Fibroblast of the conjunctiva (primary cell): ENCODE measurements at places on chromosomes 5 and 9.

GRCh38 chr5:160480652-160481051 is 59.0 kb downstream of the PTTG1 start:
- DNase-seq, result no peak

GRCh38 chr5:119954106-119954505 is 324.7 kb downstream of the FAM170A start:
- DNase-seq, result no peak

- DNase-seq, result no peak
Measured at GRCh38 chr5:54691656-54692055, 174.1 kb downstream of the SNX18 start.

DNA sequence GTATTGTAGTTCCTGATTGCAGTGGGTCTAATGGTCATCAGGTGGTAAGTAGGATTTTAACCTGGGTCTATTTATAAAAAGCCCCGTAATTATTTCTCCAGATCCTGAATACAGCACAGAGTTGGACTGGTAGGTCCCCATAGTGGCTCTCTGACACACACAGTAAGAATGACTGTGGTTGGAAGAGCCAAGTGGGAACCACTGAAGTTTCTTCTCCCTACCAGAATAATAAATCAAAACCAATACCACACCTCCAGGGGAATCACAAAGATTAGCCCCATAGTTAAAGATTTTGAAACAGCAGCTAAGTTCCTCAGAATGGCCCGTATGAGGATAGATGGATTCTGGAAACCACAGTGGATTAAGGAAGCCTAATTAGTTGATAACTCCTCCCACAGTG is 68.4 kb upstream of the ZFR start:
- no peak for DNase-seq

GRCh38 chr9:24245988-24246387 is 299.7 kb downstream of the IZUMO3 start:
- DNase-seq, result no peak

- no peak for DNase-seq
Measured at GRCh38 chr9:93307468-93308157, 123.7 kb downstream of the WNK2 start.

GRCh38 chr9:137148242-137148641 is 9.3 kb downstream of the GRIN1 start:
- DNase-seq, result no peak

DNA sequence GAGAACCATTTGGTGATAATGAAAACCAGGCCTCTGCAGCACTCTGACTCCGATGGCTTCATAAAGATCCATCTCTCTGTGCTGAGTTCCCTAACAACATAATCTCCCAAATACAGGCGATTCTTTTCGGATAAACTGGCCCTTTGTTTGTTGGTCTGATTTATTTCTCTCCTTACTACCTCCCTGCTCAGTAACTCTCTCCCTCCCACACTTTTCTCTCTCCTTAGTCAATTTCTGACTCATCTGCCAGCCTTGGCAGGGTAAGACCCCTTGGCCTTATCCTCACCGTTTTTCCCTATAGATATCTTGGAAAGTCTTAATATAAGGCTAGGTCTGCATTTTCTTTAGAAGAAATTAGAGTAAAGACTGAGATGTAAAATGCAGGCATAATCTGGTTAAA is 128.7 kb downstream of the BRINP1 start:
- DNase-seq, result no peak

- DNase-seq, result no peak
Measured at GRCh38 chr9:79254900-79255650, 316.7 kb upstream of the TLE4 start.

- no peak for DNase-seq
Measured at GRCh38 chr9:76657265-76657664, 107.0 kb upstream of the PCA3 start.

GRCh38 chr9:104556830-104557634 is 11.9 kb upstream of the OR13C8 start:
- DNase-seq, result no peak

GRCh38 chr5:135246923-135247795 is 151.9 kb downstream of the MACROH2A1 start:
- DNase-seq, result peak; percentile 79

DNA sequence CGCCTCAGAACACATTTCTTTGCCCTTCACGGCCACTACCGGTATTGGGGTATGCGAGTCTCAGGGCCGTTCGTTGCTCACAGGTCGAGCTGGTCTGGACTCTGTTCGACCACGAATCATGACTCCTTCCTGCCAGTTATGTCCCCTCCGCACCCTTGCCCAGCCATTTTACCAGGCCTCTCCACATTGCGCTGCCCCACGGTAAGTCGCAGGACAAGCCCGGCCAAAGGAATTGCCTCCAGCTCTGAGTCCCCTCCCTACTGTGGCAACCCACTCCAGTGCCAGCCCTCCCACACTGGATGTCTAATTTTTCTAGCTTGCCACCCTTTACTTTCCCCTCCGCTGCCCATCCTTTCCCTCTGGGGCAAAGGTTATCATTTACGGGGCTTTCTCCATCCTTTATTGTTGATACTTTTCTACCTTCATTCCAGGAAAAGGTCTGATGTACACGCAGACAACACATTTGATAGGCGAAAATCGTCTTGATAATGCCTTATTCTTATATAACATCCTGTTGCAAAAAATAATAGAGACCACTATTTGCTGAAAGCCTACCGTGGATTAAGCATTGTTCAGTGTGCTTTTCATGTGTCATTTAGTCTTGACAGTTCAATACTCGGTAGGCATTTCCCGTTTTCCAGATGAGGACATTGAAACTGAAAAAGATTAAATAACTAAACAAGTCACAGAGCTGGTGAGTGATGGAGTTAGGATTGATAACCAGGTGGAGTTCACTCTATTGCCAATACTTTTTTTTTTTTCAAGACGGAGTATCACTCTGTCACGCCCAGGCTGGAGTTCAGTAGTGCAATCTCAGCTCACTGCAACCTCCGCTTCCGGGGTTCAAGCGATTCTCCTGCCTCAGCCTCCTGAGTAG is 958 bp upstream of the HSPA5 start:
- peak; percentile 36 for DNase-seq

- no peak for DNase-seq
Measured at GRCh38 chr5:124622851-124623250, 123.6 kb downstream of the ZNF608 start.

DNA sequence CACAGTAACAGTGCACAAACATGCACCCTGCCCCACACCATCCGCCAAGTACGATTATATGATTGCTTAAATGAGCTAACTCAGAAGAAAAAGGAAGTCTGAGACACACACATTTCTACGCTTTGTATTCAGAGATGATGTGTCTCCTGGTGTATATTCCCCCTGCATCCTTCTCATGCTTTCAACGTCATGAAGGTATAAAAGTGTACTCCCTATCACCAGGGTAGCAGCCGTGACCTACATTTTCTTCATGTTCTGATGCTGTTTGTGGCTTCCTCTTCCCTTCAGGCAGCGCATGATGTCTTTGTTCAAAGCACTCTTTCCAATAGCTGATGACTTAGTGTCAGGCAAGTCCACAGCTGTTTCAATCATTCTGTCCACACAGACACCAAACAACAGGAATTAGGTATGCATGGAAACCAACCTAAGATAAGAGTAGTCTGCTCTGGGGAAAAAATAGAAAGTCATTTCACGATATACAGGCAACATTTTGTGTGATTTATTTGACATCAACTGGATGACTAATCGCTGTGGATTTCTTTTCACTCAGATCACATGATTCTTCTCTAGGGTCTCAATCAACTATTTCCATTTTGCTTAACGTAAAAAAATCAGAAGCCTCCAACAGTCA is 269.4 kb upstream of the PTGER4 start:
- no peak for DNase-seq

- DNase-seq, result no peak
Measured at GRCh38 chr9:69997524-69997923, 46.1 kb upstream of the MAMDC2 start.

- no peak for DNase-seq
Measured at GRCh38 chr9:20640331-20641187, 18.3 kb upstream of the MLLT3 start.

GRCh38 chr9:113011911-113012381 is at the start of gene ZNF883:
Gene ZNF883, minus strand, starts transcription at chr9:113012192.
- DNase-seq, result peak; percentile 60

DNA sequence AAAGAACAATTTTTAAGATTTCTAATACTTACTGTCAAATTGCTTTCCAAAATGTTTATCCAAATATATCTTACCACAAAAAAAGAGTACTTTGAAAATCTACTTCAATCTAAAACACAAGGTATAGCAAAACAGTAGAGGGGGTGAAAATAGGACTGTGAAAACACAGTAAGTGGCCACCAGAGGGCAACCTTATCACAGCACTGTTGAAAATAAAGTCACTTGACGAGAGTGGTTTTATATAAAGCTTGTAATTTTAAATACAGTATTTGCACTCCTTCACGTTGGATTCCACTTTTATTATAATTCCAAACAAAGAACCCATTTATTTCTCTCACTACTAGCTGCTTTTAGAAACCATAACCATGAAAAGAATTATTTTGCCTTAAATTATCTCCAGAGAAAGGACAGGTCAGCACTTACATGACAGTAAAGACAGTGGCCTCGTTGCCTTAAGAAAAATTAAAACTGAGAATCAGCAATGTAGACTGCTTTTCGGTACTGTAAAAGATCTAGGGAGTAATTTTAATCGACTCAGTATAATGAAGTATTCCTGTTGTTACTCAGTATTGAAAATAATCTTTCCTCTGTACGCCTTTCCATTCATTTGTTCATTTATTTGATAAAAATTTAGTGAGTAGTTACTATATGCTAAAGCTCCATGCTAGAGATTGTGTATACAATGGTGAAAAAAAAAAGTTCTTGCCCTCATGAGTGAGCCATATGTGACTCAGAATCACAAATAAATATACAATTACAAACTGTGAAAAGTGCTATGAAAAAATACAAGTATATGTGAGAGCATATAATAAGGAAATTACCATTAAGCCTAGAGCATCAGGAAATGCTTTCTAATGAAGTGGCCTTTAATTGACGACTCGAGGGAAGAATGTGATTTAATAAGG is 40.0 kb upstream of the CDK5RAP2 start:
- peak; percentile 53 for DNase-seq

GRCh38 chr5:171743436-171744076 is 42.1 kb upstream of the SMIM23 start:
- DNase-seq, result no peak

- DNase-seq, result no peak
Measured at GRCh38 chr9:74865177-74865576, 22.5 kb downstream of the TRPM6 start.

- DNase-seq, result peak; percentile 66
Measured at GRCh38 chr5:150488519-150489359, 19.2 kb upstream of the NDST1 start.

DNA sequence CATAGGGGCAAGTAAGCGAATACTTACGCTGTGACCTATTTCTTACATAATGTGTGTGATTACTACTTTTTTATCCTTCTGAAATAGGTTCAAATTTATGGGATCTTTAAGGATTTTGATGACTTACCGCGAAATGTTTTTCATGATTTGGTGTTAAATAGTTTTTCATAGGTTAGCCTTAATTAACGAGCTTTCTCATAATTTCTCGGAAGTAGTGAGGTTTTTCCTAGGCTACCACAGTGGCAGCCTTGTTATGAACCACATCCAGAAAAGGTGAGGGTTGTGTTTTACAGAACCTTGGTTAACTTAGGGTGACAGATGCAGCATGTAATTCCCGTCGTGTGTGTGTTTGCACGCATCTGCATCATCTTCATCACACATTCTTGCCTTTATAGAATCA is 1.3 kb downstream of the SH3GL2 start:
- no peak for DNase-seq

- no peak for DNase-seq
Measured at GRCh38 chr5:141608557-141608956, 10.2 kb downstream of the DIAPH1 start.

- no peak for DNase-seq
Measured at GRCh38 chr9:132187121-132187620, 25.3 kb downstream of the NTNG2 start.

- no peak for DNase-seq
Measured at GRCh38 chr5:135154961-135155360, 120.9 kb upstream of the PITX1 start.

DNA sequence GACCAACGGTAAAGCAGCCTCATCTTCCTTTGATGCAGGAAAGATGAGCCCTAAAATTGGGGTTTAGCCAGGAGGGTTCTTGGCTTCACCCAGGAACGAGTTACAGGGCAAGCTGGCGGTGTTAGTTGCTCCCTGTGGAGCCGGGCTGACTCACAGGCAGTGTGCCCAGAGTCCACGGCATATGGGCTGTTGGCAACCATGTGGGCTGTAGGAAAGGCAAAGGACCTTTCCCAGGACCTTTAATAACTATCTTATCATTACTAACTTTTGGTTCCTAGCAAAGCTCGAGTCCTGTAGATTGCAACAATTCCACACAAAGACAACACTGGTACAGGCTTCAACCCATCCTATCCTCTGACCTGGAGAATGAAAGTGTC is 29.8 kb upstream of the CLPTM1L start:
- DNase-seq, result no peak

GRCh38 chr9:5922192-5922591 is 31.5 kb downstream of the MLANA start:
- no peak for DNase-seq
